Stimulated activated naive CD4-positive, alpha-beta T cell (primary cell): ENCODE measurements at places on chromosomes 2 and 18.

- no peak for DNase-seq
Observed at GRCh38 chr2:30940839-30941238, 133.6 kb upstream of the CAPN13 start.

DNA sequence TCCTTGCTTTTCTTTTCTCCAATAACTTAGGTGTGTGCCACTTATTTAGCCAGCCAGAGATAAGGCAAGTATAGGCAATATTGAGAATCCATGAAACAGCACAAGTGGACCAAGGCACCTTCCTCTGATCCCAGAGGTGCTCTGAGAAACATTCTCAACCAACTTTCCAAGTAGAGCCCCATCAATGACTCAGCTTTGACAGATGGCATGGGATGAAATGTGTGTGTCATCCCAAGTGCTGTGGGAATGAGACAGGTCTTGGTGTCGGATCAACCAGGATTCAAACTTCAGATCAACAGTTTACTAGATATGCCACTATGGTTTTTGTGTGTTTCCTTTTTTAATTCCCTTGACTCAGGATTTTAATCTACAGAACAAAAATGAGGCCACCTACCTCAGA is 164.0 kb downstream of the GRB14 start:
- no peak for DNase-seq

GRCh38 chr2:173043476-173043875 is 32.2 kb upstream of the MAP3K20 start:
- no peak for DNase-seq

- no peak for DNase-seq
Observed at GRCh38 chr18:58025205-58025604, 18.8 kb upstream of the NEDD4L start.

DNA sequence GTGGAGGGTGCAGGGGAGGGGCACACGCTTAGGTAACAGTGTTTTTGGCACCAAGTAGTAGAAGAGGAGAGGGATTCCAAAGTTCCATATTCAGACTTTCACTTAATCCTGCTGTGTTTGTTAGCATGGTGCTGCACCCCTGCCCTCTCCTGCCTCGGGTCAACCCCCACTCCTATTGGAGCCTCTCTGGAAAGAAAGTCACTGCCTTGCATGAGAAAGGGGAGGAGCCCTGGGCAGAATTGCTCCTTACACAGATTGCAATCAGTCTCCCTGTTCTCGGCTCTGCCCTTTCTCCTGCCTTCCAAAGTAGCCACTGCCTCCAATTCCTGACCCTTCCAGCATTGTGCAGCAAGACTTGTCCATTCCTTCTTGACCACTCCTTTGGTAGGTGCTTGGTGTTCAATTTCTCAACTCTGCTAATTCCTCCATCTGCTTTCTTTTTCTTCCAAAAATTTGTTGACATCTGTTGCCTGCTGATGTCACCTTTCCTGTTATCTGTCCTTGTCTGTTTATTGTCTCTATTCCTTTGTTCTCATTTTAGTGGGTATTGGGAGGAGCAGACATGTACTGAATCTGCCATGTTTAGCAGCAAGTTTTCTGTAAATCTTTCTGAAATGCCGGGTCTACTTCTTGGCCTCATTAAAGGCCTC is 225.4 kb downstream of the LOXHD1 start:
- DNase-seq = no peak
